SK-N-SH (cell line): ENCODE measurements at places on chromosomes 5 and 9. TPM values are rescaled to one million over a fixed set of nuclear protein-coding genes. Genes with fewer than 3 reads are reported as not detected.
A peak's percentile ranks its signal among the peaks of the same experiment; 100 is the strongest.

Gene TNFSF8
- not detected in 2 replicates for polyA plus RNA-seq

Gene PITX1
- not detected in 2 replicates for polyA plus RNA-seq

DNA sequence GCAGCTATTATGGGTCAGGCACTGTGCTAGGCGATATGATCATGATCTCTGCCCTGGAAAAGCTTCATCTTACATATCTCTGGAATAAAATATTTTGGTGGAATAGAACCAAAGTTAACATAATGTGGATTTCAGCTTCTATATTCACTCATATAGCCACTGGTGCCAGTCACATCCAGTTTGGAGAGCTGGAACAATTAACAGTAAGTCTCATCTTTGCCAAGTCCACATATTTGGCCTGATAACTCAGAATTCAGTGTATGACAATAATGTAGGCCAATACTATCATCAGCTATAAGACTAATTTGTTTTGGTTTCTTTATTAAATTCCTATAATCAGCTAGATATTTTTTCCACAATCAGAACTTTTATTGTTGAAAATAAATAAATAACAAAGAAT is 5.9 kb upstream of the FAM13B start:
- no peaks in the 10 kb centered on the region for H3K4me1 ChIP-seq
- H3K27me3 ChIP-seq, result no peaks in the 10 kb centered on the region
- H3K27ac ChIP-seq, result no peak overlapping the region
- no peak for DNase-seq
- H3K36me3 ChIP-seq, result no peaks in the 10 kb centered on the region

DNA sequence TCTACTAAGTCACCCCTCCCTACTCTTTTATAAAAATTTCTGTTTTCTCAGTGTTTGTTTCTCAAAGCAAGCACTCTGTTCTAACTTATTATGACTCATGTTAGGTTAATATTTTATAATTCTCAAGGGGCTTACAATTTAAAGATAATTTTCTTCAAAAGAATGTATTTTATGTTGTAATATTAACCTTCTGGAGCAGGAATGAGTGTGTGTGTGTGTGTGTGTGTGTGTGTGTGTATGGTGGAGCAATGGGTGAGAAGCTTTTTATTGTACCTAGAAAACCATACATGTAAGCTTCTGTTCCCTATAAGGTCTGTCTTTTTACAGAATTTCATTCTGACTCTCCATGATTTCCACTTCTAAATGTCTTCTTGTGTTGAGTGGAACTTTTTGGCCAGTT is 63.0 kb downstream of the PBX3 start:
- H3K36me3 ChIP-seq, result peaks cover 18% of the 10 kb centered on the region
- peaks cover under 1% of the 10 kb centered on the region for H3K4me1 ChIP-seq
- H3K4me3 ChIP-seq, result no peak overlapping the region
- no peak for DNase-seq
- no peaks in the 10 kb centered on the region for H3K27me3 ChIP-seq
- no peak overlapping the region; the same call in 1 of the 2 replicates for H3K27ac ChIP-seq

DNA sequence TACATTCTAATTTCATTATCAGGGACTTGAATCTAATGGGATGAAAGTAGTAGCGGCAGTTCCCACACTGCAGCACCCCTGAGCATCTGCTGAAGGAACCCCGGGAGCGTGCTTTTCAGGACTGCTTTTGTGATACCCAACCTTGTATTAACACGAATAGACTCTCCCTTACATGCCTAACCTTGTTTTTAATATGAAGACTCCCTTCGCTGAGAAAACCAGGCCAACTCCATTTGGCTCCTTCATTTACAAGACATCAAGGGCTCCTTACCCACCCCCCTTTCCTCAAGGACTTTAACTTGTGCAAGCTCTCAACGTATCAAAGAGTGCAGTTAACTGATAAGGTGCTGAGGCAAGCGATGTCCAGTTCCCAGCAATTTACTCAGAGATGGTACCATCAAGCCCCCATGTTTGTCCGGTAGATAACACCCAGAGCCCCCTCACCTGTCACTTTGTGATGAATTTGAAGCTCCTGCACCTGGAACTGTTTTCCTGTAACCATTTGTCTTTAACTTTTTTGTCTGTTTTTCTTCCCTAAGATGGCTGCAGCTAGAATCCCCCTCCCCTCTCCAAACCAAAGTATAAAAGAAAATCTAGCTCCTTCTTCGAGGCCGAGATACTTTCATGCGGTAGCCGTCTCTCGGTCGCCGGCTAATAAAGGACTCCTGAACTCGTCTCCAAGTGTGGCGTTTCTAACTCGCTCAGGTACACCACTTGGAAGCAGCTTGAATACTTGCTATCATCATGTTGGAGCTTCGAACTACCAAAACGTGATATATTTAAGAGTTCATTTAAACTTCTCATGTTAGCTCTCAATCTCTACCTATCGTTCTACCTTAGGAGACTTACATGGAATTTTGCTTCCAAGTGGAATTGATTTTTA is 10.7 kb downstream of the HNRNPH1 start:
- H3K4me1 ChIP-seq, result no peaks in the 10 kb centered on the region; the same call in 1 of the 2 replicates
- H3K27me3 ChIP-seq, result no peaks in the 10 kb centered on the region
- no peak overlapping the region for H3K4me3 ChIP-seq
- no peak for DNase-seq
- peaks cover 59% of the 10 kb centered on the region for H3K36me3 ChIP-seq

DNA sequence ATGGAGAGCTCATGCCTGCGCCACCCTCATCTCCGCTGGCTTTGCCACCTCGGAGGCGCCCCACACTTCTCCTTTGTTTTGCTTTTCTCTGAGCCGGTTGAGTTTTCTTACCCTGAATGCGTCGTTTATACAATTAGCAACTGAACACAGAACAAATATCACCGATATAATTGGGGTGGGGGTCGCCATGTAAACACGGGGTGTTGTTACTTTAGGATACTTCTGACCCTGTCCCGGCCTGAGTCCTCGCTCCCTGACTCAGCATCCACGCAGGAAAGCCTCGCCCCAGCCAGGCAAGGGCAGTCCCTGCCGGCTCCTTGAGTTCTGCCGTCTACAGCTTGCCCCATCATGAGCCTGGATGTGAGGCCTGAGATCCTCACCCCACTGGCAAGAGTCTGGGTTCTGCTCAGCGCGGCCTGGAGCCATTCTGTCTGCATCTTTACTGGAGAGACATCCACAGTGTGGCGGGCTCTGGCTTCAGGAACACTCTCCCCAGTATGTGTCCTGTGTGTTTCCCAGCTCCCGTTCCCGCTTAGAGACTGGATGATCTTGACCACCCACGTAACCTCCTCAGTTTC is 5.5 kb downstream of the NKX2-5 start:
- H3K36me3 ChIP-seq, result no peaks in the 10 kb centered on the region
- DNase-seq, result no peak
- no peak overlapping the region for H3K27ac ChIP-seq
- peaks cover 100% of the 10 kb centered on the region for H3K27me3 ChIP-seq

DNA sequence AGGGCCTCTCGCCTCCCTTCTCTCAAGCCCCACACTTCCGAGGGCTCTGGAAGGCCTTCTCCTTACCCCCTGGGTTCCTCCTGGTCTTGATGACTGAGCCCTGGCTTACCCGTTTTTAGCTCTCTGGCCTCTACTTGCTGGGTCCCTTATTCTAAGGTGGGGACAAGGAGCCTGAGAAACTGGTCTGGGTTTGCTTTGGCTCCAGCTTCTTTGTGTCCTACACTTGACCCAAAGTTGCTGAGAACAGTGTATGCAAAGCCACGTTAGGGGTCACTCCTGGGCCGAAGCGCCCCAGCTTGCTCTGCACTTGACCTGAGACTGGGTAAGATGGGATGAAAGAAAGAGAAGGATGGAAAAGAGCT is 788 bp downstream of the ZNF346 start:
- peak overlapping the region; percentile 94 for H3K4me3 ChIP-seq
- DNase-seq, result peak; percentile 41
- peaks cover 8% of the 10 kb centered on the region for H3K36me3 ChIP-seq
- H3K27me3 ChIP-seq, result no peaks in the 10 kb centered on the region
- H3K27ac ChIP-seq, result peak overlapping the region; percentile 80
